Activated CD4-positive, alpha-beta T cell treated with anti-CD3 and anti-CD28 coated beads, Interleukin-2, amount 50 U/mL, for 1 hour (primary cell): ENCODE measurements at places on chromosomes 11 and 22.

GRCh38 chr11:24344222-24344621, 152.6 kb upstream of the LUZP2 start:
- no peak for DNase-seq

- DNase-seq, result peak; percentile 48
Measured at GRCh38 chr11:65899356-65900124, 648 bp downstream of the FOSL1 start.

GRCh38 chr11:914747-915501, 4.3 kb upstream of the CHID1 start:
- no peak for DNase-seq

DNA sequence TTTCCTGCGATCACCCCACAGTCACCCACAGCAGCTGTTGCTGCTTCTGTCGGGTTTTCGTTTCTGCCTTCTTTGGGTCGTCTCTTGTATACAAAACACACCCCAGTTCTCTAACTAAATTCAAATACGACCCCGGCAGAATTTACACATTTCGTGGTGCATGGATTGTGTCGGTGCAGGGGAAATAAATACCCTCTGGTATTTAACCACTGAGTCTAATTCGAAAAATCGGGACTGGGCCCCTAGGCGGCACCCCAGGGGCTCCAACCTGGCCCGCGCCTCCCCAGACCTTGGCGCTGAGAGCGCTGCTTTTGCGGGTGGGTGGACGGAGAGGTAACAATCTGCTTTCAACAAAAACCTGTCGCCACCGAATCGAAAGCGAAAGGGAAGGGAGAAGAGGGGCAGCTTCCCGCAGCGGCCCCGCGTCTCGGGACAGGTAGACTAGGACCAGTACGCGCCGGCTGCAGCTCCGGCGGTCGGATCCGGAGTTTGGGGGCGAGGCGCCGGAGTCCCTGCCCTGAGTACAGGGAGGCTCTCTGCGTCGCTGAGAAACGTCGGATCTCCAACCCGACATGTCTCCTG, 4.4 kb downstream of the ALX4 start:
- DNase-seq, result no peak

- peak; percentile 13 for DNase-seq
Measured at GRCh38 chr11:22787551-22788162, 41.9 kb downstream of the SVIP start.

GRCh38 chr11:99425596-99425995, 404.8 kb downstream of the CNTN5 start:
- no peak for DNase-seq
